Muscle of back (tissue), 13 donors: ENCODE measurements at places on chromosomes 7 and 10. TPM values are rescaled to one million over a fixed set of nuclear protein-coding genes. Genes with fewer than 3 reads are reported as not detected.

DNA sequence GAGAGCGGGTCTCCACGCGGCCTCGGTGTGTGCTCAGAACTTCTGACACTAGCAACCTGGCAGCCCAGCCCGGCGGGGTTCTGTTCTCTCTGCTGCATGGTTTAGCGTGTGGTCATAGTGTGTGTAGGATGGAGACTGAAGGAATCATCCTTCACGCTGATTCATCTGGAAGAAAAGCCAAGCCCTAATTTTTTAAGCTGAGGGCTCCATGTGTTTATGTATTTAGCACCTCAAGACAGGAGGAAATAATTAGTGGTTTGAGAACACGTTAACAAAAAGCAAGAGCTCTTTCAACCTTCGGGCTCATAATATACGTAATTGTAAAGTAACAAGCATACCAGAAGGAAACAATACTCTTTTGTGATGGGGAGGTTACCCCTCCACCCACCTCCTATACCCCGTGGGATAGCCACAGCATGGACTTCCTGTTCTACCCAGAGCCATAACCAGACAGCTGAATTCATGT lies 504.6 kb upstream of the MKI67 start:
- DNase-seq: peak; percentile 28

DNA sequence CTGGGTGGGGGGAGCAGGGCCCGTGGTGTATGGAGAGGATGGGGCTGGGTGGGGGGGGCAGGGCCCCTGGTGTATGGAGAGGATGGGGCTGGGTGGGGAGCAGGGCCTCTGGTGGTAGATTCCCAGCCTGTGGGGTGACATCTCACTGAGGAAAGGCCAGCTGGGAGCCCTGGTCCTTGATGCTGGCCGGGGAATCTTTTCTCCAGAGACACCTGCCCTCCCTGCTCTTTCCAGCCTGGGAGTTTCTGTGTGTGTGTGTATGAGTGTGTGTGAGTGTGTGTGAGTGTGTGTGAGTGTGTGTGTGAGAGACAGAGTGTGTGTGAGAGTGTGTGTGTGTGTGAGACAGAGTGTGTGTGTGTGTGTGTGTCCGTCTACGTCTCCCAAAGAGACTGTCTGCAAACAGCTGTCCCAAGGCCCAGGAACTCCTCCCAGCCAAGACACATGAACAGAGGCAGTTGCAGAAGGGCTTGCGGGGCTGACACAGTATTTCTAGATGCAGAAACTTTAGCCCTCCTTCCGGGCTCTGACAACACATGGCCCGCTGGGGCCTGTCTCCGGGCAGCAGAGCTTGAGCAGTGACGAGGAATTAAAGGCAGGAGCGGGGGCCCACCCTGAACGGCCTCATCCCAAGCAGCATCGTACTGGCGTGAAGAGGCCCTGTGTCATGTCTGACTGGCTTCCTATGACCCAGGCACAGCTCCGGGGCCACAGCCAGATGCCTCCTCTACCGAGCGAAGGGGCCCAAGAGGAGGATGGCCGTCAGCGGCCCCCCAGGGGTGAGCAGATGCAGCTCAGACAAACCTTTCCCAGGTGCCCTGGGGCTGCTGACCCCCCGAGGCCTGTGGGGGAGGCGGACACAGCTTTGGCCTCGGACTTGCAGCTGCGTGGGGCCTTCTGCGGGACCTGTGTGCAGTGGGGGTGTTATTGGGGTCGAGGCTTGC lies 24.3 kb downstream of the FAM20C start:
- peak; percentile 62 for DNase-seq

GRCh38 chr7:73809467-73809951 lies 21.3 kb upstream of the CLDN4 start:
- DNase-seq: no peak

PAX4 gene
- polyA plus RNA-seq: not detected

DNA sequence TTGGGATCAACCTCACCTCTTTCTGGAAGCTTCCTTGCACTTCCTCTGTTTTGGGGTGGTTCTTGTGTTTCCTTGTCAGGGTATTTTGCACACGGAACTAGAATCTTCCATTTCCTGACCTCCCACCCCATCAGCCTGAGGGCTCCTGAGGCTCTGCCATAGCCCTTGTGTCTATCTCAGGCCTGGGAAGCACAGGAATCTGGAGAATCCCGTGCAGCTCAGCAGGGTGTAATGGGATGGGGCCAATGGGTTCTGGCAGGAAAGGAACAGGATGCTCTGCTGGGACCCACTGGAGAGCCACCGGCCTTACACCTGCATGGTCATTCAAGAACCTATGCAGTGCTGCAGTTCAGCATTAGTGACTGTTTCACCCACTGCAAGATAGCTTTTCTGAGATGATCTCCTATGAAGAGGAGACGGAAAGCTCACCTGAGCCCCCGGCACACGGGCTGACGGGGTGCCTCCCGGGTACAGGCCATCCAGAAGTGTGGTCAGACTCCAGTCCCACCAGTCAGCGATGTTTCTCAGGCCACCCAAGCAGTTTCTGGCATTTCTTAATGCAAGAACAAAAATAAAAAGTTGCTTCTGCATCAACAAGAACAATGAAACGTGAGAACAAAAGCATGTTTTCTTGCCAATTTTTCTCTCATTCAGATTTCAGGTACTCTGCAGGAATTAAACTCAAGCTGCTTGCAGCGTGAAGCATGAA lies 133.2 kb downstream of the PKD1L1 start:
- DNase-seq: no peak

- DNase-seq: no peak
These were observed 23.3 kb downstream of the ADAP1 start for GRCh38 chr7:930975-931758.

DNA sequence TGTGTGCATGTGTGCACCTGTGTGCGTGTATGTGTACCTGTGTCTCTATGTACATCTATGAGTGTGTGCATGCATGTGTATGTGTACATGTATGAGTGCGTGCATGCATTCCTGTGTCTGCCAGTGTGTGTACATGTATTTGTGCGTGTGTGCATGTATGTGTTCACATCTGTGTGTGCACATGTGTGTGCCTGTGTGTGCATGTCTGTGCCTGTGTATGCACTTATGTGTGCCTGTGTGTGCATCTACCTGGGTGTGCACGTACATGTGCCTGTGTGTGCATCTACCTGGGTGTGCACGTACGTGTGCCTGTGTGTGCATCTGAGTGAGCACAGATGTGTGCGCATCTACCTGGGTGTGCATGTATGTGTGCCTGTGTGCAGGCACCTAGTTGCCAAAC lies 102.2 kb upstream of the DIP2C start:
- DNase-seq: no peak

GAD2 gene
- polyA plus RNA-seq: 0.21 TPM

GRCh38 chr7:7737674-7738073 lies 19.3 kb upstream of the RPA3 start:
- DNase-seq: no peak

GRCh38 chr7:151762583-151763245 lies 114.2 kb downstream of the PRKAG2 start:
- DNase-seq: no peak

TLX1 gene
- polyA plus RNA-seq: not detected

- DNase-seq: no peak
These were observed 15.5 kb upstream of the ICA1 start for GRCh38 chr7:8277394-8277982.

DNA sequence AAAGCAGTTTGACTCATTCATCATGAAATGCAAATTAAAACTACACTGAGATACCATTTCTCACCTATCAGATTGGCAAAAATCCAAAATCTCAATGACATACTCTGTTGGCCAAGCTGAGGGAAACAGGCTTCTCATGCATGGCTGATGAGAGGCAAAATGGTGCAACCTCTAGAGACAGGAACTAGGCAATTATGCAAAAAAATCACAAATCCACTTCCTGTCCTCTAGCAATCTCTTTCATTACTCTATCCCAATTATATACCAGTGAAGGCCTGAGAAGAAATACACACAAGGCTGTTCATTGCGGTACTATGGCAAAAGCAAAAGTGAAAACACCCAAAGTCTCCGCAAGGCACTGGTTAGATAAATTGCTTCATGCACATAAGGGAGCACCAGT lies 25.9 kb upstream of the PTPRN2 start:
- no peak for DNase-seq

STMP1 gene
- polyA plus RNA-seq: 53.3 TPM

- peak; percentile 71 for DNase-seq
These were observed 291.5 kb upstream of the ZNF32 start for GRCh38 chr10:43939939-43940820.

DNA sequence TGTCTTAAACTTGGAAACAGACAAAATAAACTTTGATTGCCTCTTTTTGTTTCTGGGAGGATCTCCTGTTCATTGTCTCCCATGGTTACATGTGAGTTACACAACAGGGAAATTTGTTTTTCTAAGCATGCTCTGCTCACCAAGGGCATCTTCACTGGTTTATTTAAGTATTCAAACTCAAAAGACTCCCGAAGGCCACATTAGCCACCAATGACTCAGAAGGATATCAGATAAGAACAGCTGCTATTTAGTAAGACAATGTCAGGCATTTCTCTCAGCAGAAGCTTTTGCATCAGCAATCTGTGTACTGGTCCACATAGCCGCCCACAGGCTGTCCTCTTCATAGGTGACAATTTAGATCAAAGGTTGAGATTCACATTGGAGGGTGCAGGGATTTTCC lies 19.3 kb downstream of the OR6B1 start:
- no peak for DNase-seq

- no peak for DNase-seq
These were observed 176.1 kb upstream of the KLF6 start for GRCh38 chr10:3961082-3961481.

- DNase-seq: peak; percentile 88
These were observed 404.6 kb downstream of the LRMDA start for GRCh38 chr10:75836064-75836463.

PARG gene
- 16.8 TPM for polyA plus RNA-seq

- no peak for DNase-seq
These were observed 5.9 kb downstream of the GRID1 start for GRCh38 chr10:86360657-86361056.

DNA sequence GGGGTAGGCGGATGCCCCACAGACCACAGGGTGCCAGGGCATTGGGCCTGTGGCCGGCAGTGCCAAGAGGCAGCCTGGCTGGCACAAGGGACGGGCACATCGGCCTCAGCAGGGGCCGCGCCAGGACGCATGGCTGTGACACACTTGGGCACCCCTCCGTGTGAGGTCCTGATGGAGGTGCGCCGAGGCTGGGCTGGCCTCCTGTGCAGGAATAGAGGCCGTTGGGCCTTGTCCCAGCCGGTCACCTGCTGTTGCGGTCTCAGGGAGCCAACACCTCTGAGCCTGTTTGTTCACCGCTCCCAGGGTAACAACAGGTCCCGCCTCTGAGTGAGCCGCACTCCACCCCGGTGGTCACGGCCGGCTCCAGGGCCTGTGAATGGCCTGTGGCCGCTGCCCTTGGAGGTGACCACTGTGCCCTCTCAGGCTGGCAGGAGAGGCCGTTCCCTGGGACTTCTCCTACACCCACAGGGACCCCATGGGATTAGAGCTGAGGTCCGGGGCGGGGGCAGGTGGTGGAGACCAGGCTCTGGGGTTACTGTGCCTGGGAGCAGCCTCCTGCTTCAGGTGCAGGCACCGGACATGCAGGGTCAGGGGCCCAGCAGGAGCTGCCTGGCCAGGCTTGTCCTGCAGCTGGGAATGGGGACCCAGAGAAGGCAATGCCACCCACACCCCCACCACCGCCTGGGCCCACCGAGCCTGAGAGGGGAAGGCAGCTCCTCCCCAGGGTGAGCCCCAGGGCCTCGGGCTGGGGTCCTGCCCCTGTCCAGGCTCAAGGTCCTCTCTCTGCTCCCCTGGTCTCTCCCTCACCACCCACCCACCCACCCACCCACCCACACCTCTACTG lies 12.0 kb downstream of the PWWP2B start:
- no peak for DNase-seq

DNA sequence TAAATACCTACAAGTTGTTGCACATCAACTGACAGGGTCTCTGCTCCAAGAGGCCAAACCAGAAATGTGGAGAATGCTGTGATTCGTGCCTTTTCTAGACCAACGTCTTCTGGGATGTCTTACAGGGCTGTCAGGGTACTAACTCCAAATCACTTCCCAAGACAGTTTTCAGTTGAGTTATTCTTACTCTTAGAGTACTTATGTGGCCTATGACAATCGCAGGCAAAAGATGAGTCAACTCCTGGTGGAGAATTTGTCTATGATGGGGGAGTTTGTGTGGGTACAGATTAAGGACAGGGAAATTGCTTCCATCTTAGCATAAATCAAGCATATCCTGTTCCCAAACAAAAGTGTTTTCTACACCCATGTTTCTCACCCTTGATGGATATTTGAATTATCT lies 734.8 kb downstream of the TNS3 start:
- DNase-seq: no peak

GSAP gene
- 3.6 TPM for polyA plus RNA-seq

TLL2 gene
- 5.2 TPM for polyA plus RNA-seq

GRCh38 chr7:113763226-113763625 lies 155.6 kb downstream of the PPP1R3A start:
- DNase-seq: no peak

GRCh38 chr10:77173615-77174461 lies 463.8 kb downstream of the KCNMA1 start:
- peak; percentile 79 for DNase-seq

- DNase-seq: no peak
These were observed 16.6 kb downstream of the GNAI1 start for GRCh38 chr7:80151274-80151665.

WDR86 gene
- 3.5 TPM for polyA plus RNA-seq

C10orf62 gene
- polyA plus RNA-seq: not detected

OR2A5 gene
- polyA plus RNA-seq: not detected

DNA sequence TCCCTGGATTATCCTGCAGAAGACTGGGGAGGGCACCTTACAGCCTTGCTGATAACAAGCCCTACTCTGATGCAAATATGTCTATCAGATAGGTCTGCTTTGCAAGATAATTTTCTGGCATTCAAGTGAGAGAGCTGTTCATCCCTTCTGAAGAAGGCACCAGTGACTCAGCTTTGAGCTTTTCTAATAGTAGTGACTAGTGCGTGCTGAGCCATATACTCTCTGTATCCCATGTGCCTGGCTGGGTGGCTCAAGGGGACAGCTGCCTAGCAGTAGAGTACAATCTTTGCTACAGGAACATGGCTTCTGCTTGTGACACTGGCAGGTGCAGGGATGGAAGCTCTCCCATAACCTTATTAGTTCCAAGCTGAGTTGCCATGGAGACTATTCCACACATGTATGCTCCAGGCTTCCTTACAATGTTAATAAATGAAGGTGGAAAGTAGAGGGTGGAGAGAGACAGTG lies 35.0 kb upstream of the ABCB4 start:
- peak; percentile 41 for DNase-seq

DNA sequence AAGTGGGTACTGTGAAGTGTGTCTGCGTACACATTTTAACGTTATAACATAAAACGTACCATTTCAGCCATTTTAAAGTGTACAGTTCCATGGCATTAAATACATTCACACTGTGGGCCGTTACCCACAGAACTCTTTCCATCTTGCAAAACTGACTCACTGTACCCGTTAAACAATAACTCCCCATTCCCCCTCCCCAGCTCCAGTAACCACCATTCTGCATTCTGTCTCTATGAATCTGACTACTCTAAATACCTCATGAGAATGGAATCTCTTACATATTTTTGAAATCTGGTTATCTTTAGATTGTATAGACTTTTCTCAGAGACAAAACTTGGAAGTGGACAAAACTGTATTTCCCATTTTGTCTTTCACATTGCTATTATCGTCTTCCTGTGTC lies 9.3 kb downstream of the ARL3 start:
- DNase-seq: no peak

EFCAB10 gene
- 1.6 TPM for polyA plus RNA-seq

- DNase-seq: peak; percentile 59
These were observed 92.1 kb downstream of the CH25H start for GRCh38 chr10:89114846-89115625.
